ENCODE measurements at places on chromosomes 16 and 17. TPM values are rescaled to one million over a fixed set of nuclear protein-coding genes. Genes with fewer than 3 reads are reported as not detected.

The PYDC1 gene
- total RNA-seq: not detected

The GDPD1 gene
- total RNA-seq: 0.18 TPM

The CCDC40 gene
- total RNA-seq: 1.5 TPM

The ZNF629 gene
- 12.8 TPM for total RNA-seq

The ZG16B gene
- not detected for total RNA-seq

The AATK gene
- not detected for total RNA-seq

The FTO gene
- 82.3 TPM for total RNA-seq

The DPEP3 gene
- total RNA-seq: not detected

The ADCY7 gene
- total RNA-seq: 21.5 TPM

The SOST gene
- total RNA-seq: not detected

The HSF4 gene
- 5.8 TPM for total RNA-seq

The CACNG5 gene
- total RNA-seq: not detected

The CD79B gene
- total RNA-seq: not detected

The SCARF1 gene
- 0.54 TPM for total RNA-seq

The KRTAP4-7 gene
- total RNA-seq: not detected

The KIF2B gene
- not detected for total RNA-seq

The SMPD3 gene
- total RNA-seq: not detected

The JPT2 gene
- total RNA-seq: 35.2 TPM

The TEX19 gene
- total RNA-seq: not detected

The TSPAN10 gene
- total RNA-seq: 0.49 TPM

The CDH8 gene
- total RNA-seq: not detected

All from cardiac atrium fibroblast (primary cell).